ENCODE measurements at places on chromosomes 3 and 15.
A peak's percentile ranks its signal among the peaks of the same experiment; 100 is the strongest.

GRCh38 chr3:62261121-62261520, 112.2 kb downstream of the FEZF2 start:
- DNase-seq, result no peak
- H3K27me3 ChIP-seq, result no peaks in the 10 kb centered on the region
- no peak overlapping the region for H3K27ac ChIP-seq
- H3K4me1 ChIP-seq, result no peaks in the 10 kb centered on the region
- no peak overlapping the region for H3K4me3 ChIP-seq

- H3K4me1 ChIP-seq, result no peaks in the 10 kb centered on the region
- no peaks in the 10 kb centered on the region for H3K27me3 ChIP-seq
- DNase-seq, result no peak
- no peak overlapping the region for H3K4me3 ChIP-seq
These were observed 126.4 kb downstream of the P2RY1 start for GRCh38 chr3:152961323-152961722.

DNA sequence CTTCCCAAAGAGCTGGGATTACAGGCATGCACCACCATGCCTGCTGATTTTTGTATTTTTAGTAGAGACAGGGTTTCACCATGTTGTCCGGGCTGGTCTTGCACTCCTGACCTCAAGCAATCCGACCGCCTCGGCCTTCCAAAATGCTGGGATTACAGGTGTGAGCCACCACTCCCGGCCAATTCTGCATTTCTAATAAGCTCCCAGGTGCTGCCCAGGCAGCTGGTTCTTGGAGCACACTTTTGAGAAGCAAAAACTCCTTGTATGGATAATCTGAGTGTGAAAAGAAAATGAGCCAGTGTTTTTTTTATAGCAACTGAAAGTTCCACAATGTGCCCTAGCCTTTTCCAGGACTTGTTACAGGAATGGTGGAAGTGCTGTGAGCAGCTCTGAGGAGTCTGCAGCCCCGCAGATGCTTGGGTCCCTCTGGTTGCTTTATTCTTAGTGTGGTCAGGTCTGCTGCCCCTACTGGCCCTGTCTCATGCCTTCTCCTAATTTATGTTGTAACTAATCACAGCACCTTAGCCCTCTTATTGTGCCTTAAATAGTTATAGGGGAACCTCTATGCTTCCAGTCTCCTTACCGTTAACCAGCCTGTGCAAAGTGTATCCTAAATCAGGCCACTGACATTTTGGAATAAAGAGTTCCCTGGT, 13.5 kb upstream of the KCNAB1 start:
- H3K27ac ChIP-seq, result no peak overlapping the region
- H3K4me3 ChIP-seq, result no peak overlapping the region
- DNase-seq, result no peak
- no peaks in the 10 kb centered on the region for H3K4me1 ChIP-seq

- H3K27ac ChIP-seq, result no peak overlapping the region
- no peaks in the 10 kb centered on the region for H3K36me3 ChIP-seq
- no peaks in the 10 kb centered on the region for H3K27me3 ChIP-seq
- H3K4me3 ChIP-seq, result no peak overlapping the region
- H3K4me1 ChIP-seq, result peaks cover 11% of the 10 kb centered on the region
These were observed 126.7 kb downstream of the MYLK start for GRCh38 chr3:123757281-123757940.

DNA sequence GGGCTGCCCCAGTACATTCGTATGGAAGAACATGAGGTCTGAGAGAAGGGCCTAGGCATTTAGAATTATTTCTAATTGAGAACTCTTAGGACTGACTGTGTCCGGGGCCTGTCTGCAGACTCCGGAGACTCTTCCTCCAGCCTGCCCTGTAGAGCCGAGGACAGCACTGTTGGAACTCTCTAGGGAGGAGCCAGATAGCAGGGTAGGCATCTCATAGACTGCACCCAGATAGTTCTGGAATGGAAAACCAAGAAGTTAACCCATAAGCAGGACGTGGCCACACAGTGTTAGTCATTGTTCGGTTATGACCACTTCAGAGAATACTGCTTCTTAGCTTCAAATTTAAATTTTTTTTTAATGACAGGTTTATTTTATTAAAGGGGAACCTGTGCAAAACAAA, 59.5 kb downstream of the SNRK start:
- no peaks in the 10 kb centered on the region for H3K27me3 ChIP-seq
- H3K27ac ChIP-seq, result no peak overlapping the region
- DNase-seq, result no peak
- H3K4me1 ChIP-seq, result peaks cover 38% of the 10 kb centered on the region
- H3K36me3 ChIP-seq, result peaks cover 84% of the 10 kb centered on the region
- no peak overlapping the region for H3K4me3 ChIP-seq

DNA sequence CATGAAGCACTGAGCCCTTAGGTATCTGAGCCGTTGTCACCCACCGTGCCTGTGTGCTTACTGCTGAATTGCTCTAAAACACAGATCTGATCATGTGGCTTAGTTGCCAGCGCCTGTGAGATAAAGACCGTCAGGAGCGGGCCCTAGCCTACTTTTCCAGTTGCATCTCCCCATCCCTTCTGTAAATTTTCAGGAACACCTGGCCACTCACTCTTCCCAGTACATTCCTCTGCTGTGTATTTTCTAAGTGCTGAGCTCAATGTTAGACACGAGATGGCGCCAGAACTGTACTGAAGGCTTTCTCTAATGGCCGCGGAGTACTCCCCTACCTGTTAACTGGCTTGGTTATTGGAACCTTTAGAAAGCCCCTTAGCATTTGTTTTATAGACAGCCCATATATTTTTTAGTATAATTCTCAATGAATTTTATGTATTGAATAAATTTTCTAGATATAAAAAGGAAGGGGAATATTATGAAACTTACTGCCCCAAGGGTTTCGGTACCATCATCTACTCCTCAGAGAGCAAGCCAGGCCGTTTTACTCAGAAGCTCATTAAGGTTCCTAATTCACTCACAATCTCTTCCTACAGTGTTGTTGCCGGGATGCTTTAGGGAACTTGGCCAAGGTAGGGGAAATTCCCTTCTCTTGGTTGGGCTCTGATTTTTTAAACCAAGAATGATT, 16.7 kb upstream of the WNT7A start:
- H3K36me3 ChIP-seq, result peaks cover 11% of the 10 kb centered on the region
- H3K4me3 ChIP-seq, result peak overlapping the region; percentile 50
- DNase-seq, result peak; percentile 69

DNA sequence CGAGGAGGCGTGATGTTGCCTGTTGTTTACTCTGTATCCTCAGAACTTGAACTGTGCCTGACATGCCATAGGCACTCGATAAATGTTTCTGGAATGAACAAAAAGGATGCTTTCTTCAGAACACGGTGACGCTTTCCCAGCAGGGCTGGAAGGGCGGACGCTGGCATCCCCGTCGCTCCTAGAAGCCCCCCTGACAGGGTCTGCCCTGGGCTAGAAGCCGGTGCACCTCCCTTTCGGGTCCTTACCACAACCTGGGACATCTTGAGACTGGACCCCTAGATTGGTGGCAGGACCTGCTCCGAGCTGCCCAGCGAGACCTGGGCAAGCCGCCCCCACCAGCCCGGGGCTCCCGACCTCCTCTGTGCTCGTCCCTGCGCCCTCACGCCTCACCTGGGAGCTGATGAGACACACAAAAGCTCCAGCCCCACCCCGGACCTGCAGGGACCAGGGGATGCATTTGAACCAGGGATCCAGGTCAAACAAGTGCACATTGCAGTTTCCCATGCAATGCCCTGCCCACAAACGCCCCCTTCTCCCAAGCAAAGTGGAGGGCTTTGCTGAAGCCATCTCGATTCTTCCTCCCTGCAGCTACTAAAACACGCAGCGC, 131.2 kb upstream of the MEF2A start:
- no peaks in the 10 kb centered on the region for H3K36me3 ChIP-seq
- H3K4me1 ChIP-seq, result peaks cover 33% of the 10 kb centered on the region
- no peak overlapping the region for H3K4me3 ChIP-seq
- H3K27ac ChIP-seq, result no peak overlapping the region
- DNase-seq, result peak; percentile 71

GRCh38 chr3:36918050-36918449, 26.8 kb downstream of the TRANK1 start:
- H3K27ac ChIP-seq, result peak overlapping the region; percentile 56
- DNase-seq, result no peak
- peaks cover 14% of the 10 kb centered on the region for H3K4me1 ChIP-seq
- no peak overlapping the region for H3K4me3 ChIP-seq
- H3K36me3 ChIP-seq, result no peaks in the 10 kb centered on the region

GRCh38 chr3:152113992-152114651, 154.6 kb upstream of the MBNL1 start:
- no peak for DNase-seq
- H3K4me3 ChIP-seq, result no peak overlapping the region
- no peak overlapping the region for H3K27ac ChIP-seq
- H3K27me3 ChIP-seq, result no peaks in the 10 kb centered on the region

DNA sequence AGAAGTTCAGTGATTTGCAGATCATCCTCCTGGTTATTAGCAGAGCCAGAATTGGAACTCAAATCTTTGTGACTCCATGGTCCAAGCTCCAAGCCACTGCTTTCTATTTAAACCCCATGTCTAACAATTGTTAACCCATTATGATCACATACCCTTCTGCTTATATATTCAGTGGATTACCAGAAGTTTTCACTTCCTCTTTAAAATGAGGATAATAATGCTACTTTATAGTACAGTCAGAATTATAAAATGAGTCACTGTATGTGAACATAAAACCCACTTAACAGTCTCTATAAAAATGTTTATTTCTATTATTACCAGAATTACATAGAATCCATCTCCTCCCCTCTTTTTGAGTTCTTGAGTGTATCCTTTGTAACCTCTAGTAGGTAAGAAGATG, 550.7 kb upstream of the DPPA4 start:
- H3K27ac ChIP-seq, result no peak overlapping the region
- DNase-seq, result no peak
- no peaks in the 10 kb centered on the region for H3K4me1 ChIP-seq
- no peaks in the 10 kb centered on the region for H3K36me3 ChIP-seq

GRCh38 chr3:47473391-47473790, 2.4 kb downstream of the SCAP start:
- no peaks in the 10 kb centered on the region for H3K27me3 ChIP-seq
- H3K36me3 ChIP-seq, result no peaks in the 10 kb centered on the region
- peak overlapping the region; percentile 8 for H3K27ac ChIP-seq
- H3K4me1 ChIP-seq, result peaks cover 53% of the 10 kb centered on the region
- H3K4me3 ChIP-seq, result no peak overlapping the region

DNA sequence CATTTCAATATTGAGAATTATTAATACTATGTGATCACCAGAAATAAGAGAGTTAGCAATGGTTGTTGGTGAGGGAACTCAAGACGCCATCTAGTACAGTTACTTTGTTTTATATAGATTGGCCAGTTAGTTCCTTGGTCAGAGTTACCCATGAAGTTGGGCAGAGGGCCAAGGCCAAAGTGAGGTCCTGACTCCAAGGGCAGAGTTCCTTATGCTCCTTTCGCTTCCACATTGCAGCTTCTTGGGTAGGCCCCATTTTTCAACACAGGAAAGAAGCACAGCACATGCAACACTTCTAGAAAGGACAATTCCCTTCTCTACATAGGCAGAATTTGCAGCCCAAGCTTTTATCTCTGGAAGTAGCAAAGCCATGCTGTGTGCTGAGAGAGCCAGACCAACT, 178.6 kb downstream of the KCNAB1 start:
- H3K27me3 ChIP-seq, result no peaks in the 10 kb centered on the region
- no peak overlapping the region for H3K4me3 ChIP-seq
- H3K4me1 ChIP-seq, result no peaks in the 10 kb centered on the region
- no peak for DNase-seq
- H3K27ac ChIP-seq, result no peak overlapping the region
- no peaks in the 10 kb centered on the region for H3K36me3 ChIP-seq

DNA sequence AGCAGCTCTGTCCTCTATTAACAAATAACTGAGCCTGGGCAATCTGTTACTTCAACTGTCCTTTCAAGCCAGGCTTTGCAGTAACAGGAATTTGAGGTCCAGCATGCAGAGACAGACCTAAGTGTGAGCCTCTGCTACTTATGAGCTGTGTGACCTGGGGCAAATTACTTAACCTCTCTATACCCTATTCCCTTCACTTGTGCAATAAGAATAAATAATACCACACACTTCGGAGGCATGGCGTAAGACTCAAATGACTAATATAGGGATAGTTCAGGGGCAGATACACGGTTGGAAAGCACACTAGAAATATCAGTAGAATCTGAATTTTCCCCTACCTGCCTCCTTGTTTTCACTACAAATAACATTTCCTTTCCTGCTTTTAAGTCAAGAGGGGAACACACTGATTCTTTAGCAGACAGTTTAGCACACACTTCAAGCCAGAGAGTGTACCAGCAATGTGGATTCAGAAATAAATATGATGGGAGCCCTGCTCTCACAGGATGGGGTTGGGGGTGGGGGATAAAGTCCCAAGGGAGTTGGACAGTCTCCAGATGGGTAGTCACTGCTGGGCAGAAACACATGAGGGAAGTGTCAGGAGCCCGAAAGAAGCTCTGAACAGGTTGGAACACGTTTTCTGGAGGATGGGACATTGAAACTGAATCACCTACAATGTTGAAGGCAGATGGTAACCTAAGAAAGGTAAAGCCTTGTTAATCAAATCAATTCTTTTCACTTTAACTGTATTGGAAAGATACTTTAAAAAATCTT, 61.8 kb upstream of the RBP1 start:
- no peaks in the 10 kb centered on the region for H3K36me3 ChIP-seq
- no peaks in the 10 kb centered on the region for H3K27me3 ChIP-seq
- H3K27ac ChIP-seq, result no peak overlapping the region
- H3K4me3 ChIP-seq, result no peak overlapping the region

- H3K4me3 ChIP-seq, result no peak overlapping the region
- DNase-seq, result no peak
- H3K4me1 ChIP-seq, result no peaks in the 10 kb centered on the region
- no peaks in the 10 kb centered on the region for H3K27me3 ChIP-seq
These were observed 68.6 kb downstream of the FHIT start for GRCh38 chr3:61182662-61183061.

DNA sequence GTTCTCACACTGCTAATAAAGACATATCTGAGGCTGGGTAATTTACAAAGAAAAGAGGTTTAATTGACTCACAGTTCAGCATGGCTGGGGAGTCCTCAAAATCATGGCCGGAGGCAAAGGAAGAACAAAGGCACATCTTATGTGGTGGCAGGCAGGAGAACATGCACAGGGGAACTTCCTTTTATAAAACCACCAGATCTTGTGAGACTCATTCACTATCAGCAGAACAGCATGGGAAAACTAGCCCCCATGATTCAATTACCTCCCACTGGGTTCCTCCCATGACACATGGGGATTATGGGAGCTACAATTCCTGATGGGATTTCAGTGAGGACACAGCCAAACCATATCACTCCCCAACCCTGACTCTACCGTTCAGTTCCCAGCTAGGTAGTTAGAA, 59.7 kb upstream of the MINAR1 start:
- H3K27ac ChIP-seq, result no peak overlapping the region
- no peak for DNase-seq
- H3K27me3 ChIP-seq, result no peaks in the 10 kb centered on the region
- H3K36me3 ChIP-seq, result no peaks in the 10 kb centered on the region

Data from spleen (tissue), 13 donors.